ENCODE measurements at places on chromosomes 13 and 19. TPM values are rescaled to one million over a fixed set of nuclear protein-coding genes. Genes with fewer than 3 reads are reported as not detected.

CXCL17 gene
- not detected for total RNA-seq

FSD1 gene
- total RNA-seq, result 7.8 TPM

LRP3 gene
- 49.3 TPM for total RNA-seq

ERICH6B gene
- not detected for total RNA-seq

IGFL1 gene
- total RNA-seq, result not detected

PRTN3 gene
- not detected for total RNA-seq

CHST8 gene
- total RNA-seq, result not detected

DCT gene
- total RNA-seq, result 0.20 TPM

All from smooth muscle cell of the pulmonary artery (primary cell).